ENCODE measurements at places on chromosomes 7 and 10.

- DNase-seq = no peak
Observed at GRCh38 chr10:94042001-94042833, 48.5 kb downstream of the PLCE1 start.

- DNase-seq = no peak
Observed at GRCh38 chr10:53298443-53298842, 525.9 kb upstream of the MBL2 start.

DNA sequence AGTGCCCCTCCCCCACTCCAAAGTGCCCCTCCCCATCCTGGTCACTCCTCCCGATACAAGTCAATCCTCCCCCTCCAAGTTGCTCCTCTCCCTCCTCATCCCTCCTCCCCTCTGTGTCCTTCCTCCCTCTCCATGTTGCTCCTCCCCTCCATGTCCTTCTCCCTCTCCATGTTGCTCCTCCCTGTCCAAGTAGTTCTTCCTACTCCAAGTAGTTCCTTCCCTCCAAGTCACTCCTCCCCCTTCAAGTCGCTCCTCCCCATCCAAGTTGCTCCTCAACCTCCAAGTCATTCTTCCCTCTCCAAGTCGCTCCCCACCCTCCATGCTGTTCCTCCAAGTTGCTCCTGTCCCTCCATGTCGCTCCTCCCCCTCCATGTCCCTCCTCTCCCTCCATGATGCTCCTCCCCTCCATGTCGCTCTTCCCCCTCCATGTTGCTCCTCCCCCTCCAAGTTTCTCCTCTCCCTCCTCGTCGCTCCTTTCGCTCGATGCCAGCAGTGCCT lies 8.6 kb upstream of the WBP1L start:
- DNase-seq = no peak

DNA sequence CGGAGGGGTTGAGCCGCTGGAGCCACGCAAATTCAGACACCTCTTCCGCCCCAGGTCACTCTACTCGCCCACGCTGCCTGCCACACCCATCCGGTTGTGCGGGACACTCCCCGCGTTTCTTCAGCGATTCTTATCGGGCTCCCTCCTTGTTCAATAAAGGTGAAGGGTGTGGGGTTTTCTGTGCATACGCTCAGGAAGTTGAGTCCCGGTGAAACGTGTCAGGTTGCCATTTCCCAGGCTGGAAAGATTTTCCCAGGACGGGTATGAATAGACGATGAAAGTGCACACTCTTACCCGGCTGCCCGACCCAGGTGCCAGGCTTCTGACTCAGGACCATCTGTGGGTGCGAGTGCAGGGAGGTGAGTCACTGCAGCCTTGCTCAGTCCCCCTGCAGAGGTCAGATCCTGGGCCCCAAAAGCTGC lies 22.0 kb downstream of the KLF6 start:
- peak; percentile 56 for DNase-seq

GRCh38 chr10:118901380-118901779 lies 128.1 kb upstream of the NANOS1 start:
- DNase-seq = no peak

GRCh38 chr7:152986376-152986775 lies 226.8 kb downstream of the ACTR3B start:
- no peak for DNase-seq

GRCh38 chr7:120856621-120857352 lies 1.2 kb downstream of the TSPAN12 start:
- peak; percentile 54 for DNase-seq

DNA sequence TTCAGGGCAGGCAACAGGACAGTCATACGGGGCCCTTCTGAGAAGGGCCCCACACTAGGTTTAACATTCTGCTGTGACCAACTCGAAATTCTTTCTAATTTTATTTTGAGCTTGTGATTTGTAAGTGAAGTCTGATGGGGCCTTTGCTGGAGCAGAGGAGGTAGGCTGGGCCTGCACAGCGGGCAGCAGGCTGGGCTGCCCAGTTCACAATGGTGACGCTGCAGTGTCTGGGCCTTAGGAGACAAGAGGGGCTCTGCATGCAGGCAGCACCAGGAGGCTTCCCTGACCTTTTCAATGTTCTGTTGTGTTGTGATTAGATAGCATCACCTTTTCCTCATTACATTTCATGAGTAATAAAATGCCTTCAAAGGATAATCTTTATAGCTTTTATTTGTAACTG lies 175.1 kb downstream of the CXCL12 start:
- no peak for DNase-seq

DNA sequence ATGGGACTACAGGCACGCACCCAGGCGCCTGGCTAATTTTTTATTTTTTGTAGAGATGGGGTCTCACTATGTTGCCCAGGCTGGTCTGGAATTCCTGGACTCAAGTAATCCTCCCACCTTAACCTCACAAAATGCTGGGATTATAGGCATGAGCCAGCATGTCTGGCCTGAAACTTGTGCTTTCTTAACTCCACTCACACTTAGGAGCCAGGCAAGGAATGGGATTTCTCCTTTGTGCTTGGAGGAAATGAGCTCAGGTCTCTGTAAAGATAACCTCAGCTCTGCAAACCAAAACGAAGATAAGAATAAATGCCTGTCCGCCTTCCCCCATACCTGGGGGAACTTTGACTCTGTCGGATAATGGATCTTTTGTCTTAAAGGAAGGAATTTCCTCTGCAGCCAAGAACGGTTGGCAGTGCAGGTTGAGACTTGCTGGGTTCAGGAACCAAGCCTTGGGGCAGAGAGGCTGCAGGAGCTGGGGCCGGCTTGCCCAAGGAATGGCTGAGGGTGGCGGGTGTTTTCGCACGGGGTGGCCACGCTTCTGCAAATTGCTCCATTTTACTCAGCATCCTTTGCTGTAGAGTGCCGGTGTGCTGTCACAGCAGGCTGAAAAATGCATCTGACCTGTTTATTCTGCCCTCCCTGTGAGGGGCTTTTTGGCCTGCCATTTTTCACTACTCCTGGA lies 174.2 kb downstream of the KIAA1217 start:
- DNase-seq = peak; percentile 53

- no peak for DNase-seq
Observed at GRCh38 chr7:65827366-65827765, 45.5 kb upstream of the VKORC1L1 start.

DNA sequence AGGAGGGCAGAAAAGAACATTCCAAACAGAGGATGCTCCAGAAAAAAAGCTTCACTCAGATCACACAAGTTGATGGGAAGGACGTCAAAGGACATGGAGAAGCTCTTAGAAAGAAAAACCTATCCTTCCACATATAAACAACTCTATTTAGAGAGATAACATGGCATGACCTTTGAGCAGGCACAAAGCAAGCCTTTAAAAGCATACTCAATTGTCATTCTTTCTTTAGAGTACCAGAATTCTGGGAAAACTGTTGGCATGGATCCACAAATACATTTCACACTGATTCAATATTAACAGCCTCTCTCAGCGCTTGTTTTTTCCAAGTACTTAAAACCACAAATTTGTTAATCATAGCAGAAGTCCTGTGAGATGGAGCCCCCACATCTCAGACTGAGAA lies 7.3 kb upstream of the ABLIM1 start:
- no peak for DNase-seq

GRCh38 chr10:116201011-116201410 lies 72.0 kb downstream of the GFRA1 start:
- DNase-seq = no peak

- no peak for DNase-seq
Observed at GRCh38 chr10:33031815-33032653, 74.0 kb upstream of the ITGB1 start.

- DNase-seq = no peak
Observed at GRCh38 chr7:158740013-158740656, 35.5 kb upstream of the NCAPG2 start.

GRCh38 chr7:1235501-1236131 lies 2.9 kb downstream of the UNCX start:
- no peak for DNase-seq

DNA sequence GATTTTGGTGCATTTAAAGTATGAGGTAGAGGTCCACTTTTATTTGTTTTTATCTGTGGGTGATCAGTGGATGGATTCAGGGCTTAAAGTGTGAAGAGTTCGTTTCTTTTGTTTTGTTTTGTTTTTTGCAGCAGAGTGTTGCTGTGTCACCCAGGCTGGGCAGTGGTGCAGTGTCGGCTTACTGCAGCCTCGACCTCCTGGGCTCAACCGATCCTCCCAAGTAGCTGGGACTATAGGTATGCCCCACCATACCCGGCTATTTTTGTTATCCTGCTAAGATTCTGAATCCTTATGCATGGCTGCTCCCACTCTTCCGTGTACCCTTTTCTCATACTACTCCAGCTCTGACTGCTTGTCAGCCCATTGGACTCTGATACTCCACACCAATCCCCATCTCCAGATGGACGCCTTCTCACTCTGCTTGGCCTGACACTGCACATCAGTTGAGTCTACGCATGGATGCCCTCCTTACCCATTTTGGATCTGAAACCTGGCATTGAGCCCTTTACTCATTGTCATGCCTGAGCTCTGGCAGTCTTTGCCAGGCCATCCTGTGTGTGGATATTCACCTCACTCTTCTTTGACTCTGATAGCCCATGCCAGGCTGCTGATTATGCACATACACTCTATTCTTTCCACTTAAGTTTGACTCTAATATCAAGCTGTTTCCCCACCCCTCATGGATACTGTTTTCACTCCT lies 119.5 kb downstream of the CCSER2 start:
- no peak for DNase-seq

- no peak for DNase-seq
Observed at GRCh38 chr7:7569615-7570014, 2.9 kb downstream of the MIOS start.

- DNase-seq = no peak
Observed at GRCh38 chr7:32048970-32049491, 21.2 kb downstream of the PDE1C start.

GRCh38 chr7:7829667-7830066 lies 111.3 kb upstream of the RPA3 start:
- DNase-seq = no peak

DNA sequence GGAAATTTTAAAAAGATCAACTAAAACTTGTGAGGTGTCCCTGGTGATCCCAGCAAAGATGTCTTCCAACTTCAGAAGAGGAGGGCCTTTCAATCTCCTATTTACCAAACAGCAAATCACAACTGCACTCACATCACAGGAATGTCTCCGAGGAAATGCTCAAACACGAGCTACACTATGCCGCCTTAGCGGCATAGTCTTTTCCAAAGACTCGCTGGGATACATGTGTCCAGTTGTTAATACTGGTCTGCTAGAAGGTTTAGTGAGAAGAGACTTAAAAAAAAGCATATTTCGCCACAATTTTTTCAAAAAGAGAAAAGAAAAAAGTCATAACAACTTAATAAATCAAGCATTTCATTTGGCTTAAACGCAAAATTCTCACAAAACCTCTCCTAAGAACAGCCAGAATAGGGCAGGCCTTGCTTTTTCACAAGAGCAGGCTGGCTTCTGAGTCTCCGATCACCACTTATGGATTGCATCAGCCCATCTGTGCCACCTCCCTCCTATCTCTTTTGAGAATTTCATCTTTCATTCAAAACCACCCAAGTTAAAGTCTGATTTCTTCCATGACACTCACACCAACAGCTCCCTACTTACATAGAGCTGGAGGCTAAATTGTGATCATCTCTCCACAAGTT lies 66.1 kb downstream of the GNA12 start:
- no peak for DNase-seq

DNA sequence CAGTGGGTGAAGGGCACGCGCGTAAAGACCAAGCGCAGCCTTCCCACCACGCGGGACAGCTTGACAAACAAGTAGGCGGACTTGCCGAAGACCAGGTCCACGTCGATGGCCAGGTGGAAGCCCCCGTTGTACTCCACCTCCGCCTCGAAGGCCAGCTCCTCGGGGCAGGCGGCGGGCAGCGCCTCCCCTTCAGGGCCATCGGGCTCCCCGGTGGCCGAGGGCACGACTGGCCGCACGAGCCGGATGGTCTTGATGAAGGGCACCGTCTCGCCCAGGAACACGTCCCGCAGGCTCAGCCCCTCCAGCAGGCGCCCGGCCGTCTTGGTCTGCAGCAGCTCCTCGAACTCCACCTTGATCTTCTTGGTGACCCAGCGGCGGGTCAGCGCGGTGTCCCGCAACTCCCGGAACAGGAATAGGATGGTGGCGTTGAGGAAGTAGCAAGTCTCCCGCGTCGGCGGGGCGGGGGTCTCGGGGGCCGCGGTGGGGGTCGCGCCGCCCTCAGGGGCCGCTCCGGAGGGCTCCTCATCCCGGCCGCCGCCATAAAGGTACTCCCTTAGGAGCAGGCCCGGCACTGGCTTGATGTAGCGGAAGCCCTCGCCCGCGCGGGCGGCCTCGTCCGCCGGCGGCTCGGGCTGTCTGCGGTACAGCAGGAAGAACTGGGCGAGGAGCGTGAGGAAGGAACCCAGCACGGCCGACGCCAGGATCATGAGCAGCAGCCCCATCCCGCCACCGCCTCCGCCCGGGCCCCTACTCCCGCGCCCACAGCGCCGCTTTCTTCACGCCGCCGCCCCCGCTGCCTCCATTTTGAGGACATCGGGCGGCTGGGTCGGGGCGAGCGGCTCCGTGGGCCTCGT lies 507 bp downstream of the PDZD8 start:
- peak; percentile 65 for DNase-seq

- DNase-seq = no peak
Observed at GRCh38 chr10:24210501-24210900, 1.6 kb downstream of the KIAA1217 start.

GRCh38 chr10:96280859-96281258 lies 9.5 kb upstream of the BLNK start:
- no peak for DNase-seq

DNA sequence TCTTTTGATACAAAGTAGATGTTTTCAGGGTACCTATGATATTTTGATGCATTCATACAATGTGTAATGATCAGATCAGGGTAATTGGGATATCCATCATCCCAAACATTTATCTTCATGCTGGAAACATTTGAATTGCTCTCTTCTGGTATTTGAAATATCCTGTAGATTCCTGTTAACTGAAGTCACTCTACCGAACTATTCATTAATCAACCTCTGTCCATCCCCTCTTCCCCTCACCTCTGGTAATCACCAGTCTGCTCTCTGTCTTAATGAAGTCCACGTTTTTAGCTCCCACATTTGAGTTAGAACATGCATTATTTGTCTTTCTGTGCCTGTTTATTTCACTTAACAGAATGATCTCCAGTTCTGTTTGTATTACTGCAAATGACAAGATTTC lies 11.3 kb downstream of the MTG1 start:
- no peak for DNase-seq

DNA sequence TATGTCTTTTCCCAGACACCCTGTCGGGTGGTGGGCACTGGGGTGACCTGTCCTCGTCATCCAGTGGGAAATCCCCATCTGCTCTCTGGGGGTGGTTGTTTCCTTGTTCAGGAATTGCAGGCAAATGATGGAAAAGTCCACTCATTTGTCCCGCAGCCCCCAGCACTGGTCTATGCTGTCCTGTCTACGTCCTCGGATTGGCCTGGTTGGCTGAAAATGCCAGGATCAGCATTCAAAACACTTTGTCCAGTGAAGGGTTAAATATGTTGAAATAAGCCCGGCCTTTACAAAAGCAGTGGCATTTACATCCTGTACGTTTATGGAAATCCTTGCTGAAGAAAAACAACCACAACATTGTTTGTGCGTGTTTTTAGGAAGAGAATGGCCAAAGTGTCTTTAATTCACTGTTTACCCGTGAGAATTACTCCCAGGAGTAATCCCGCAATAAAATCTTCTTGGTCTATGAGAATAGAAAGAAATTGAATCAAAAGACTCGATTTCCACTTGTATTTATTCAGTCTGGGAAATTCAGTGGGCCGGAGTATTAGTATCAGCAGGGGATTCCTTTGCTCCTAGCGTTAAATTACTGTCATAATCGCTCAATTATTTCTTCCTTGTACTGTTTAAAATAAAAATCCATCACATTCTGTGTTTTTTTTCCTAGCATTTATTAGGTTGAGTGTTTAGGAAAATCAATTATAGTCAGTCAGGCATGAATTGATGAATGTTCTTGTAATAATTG lies 116.8 kb upstream of the SH2B2 start:
- no peak for DNase-seq
